Right hindlimb (tissue), 1 donor: ENCODE measurements at places on chromosomes 4 and X.

GRCh38 chrX:98398542-98398941, 1514.8 kb downstream of the RPA4 start:
- DNase-seq, result no peak

- no peak for DNase-seq
Observed at GRCh38 chr4:185838514-185839193, 26.7 kb upstream of the SORBS2 start.

DNA sequence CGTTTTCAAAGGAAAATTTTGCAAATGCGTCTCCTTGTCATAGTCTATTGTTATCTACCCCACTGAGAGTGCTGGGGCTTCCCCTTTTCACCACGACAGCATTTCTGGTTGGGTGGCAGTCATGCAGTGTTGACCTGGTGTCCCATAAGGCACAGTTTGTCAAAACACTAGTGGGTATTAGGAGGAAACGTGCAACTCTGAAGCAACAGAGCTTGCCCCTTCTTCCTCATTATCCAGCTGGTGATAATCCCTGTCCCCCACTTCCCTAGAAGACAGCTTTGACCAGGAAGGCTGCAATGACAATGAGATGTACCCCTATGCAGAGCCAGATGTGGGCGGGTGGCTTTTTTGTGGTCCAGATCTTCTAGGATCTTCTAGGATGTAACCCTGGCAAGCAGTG, 1.8 kb downstream of the TBC1D1 start:
- DNase-seq, result no peak

GRCh38 chr4:121096191-121096590, 23.9 kb upstream of the NDNF start:
- no peak for DNase-seq
